ENCODE measurements at places on chromosomes 2 and 18. TPM values are rescaled to one million over a fixed set of nuclear protein-coding genes. Genes with fewer than 3 reads are reported as not detected.

Gene FARP2
- 21.5 TPM for total RNA-seq

Gene TXNDC2
- not detected for total RNA-seq

Gene EFR3B
- 0.07 TPM for total RNA-seq

Gene LRRC30
- not detected for total RNA-seq

Gene POMC
- 3.4 TPM for total RNA-seq

Gene WNT6
- total RNA-seq: not detected

Gene CMPK2
- 57.7 TPM for total RNA-seq

Gene TM4SF20
- total RNA-seq: not detected

Gene GALNT13
- total RNA-seq: not detected

Gene NPHP1
- total RNA-seq: 0.15 TPM

Gene TRAF3IP1
- total RNA-seq: 7.8 TPM

Gene EVA1A
- total RNA-seq: not detected

Gene ITM2C
- total RNA-seq: 5.0 TPM

Gene PLGLB1
- 4.0 TPM for total RNA-seq

Gene ARL4C
- total RNA-seq: 375 TPM

Gene ARHGAP15
- total RNA-seq: 182 TPM

Gene TOGARAM2
- 6.4 TPM for total RNA-seq

Gene NR4A2
- total RNA-seq: 5.5 TPM

Gene SAP130
- total RNA-seq: 32.1 TPM

Gene ANO7
- total RNA-seq: 0.61 TPM

Gene TUBB8B
- not detected for total RNA-seq

Gene SERPINB11
- total RNA-seq: not detected

Gene IHH
- total RNA-seq: 0.17 TPM

Gene DSG4
- not detected for total RNA-seq

Gene DNAJC5G
- not detected for total RNA-seq

Gene GRB14
- total RNA-seq: not detected

Gene MARCHF4
- total RNA-seq: not detected

Gene DYNC1I2
- 52.7 TPM for total RNA-seq

Gene TRIP12
- 275 TPM for total RNA-seq

Gene TBR1
- total RNA-seq: 0.05 TPM

Gene CFC1
- not detected for total RNA-seq

Gene QPCT
- total RNA-seq: 0.54 TPM

Gene PSD4
- total RNA-seq: 338 TPM

Gene ERBB4
- not detected for total RNA-seq

Gene POTEJ
- not detected for total RNA-seq

Gene CHMP3
- 38.0 TPM for total RNA-seq

Gene CCDC121
- 1.0 TPM for total RNA-seq

Gene SP5
- total RNA-seq: 0.12 TPM

Gene LDLRAD4
- total RNA-seq: 23.7 TPM

Gene AFF3
- 1.2 TPM for total RNA-seq

Gene GRHL1
- 1.8 TPM for total RNA-seq

Gene VWA3B
- total RNA-seq: not detected

Gene HOXD3
- not detected for total RNA-seq

Gene ZNF521
- not detected for total RNA-seq

Gene ELAC1
- total RNA-seq: 7.1 TPM

Gene EGR4
- total RNA-seq: 0.27 TPM

Gene CNRIP1
- not detected for total RNA-seq

Gene ATOH8
- total RNA-seq: 2.1 TPM

Gene NEU2
- not detected for total RNA-seq

Gene MAL
- total RNA-seq: 791 TPM

Gene SLC19A3
- not detected for total RNA-seq

Gene FOXI3
- not detected for total RNA-seq

Gene MTLN
- total RNA-seq: 44.4 TPM

Gene LTBP1
- 0.05 TPM for total RNA-seq

Gene SLC30A3
- total RNA-seq: 0.68 TPM

Measured in T-helper 1 cell treated with Interleukin-12 subunit alpha and Interleukin-12 subunit beta and Interleukin-4 antibody, amounts not matched to agents 30 ng/mL and 1 ng/mL, for 36 hours (primary cell).